ENCODE measurements at places on chromosomes 4 and X.

GRCh38 chrX:111868726-111869638 is 7.0 kb upstream of the TRPC5OS start:
- H3K4me1 ChIP-seq = no peaks in the 10 kb centered on the region
- H3K27me3 ChIP-seq = no peaks in the 10 kb centered on the region
- H3K36me3 ChIP-seq = no peaks in the 10 kb centered on the region
- H3K4me3 ChIP-seq = no peak overlapping the region
- H3K27ac ChIP-seq = no peak overlapping the region
- DNase-seq = no peak

GRCh38 chr4:19187691-19188090 is 1064.0 kb upstream of the SLIT2 start:
- no peak overlapping the region for H3K27ac ChIP-seq
- DNase-seq = no peak

DNA sequence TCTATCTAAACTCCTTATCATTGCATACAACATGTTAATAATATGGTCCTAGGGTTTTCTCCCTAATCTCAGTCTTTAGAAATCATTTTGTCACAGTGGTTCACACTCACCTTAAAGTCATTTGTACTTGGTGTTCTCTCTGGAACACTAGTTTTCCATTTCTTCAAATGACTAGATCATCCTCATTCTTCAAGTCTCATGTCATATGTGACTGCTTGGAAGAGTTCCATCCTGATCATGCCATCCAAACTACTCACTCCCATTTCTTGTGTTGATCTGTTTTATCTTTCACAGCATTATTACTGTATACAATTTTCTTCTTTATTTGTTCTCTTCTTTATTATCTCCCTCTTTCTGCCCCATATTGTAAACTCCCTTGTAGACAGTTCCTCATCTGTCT is 66.5 kb downstream of the HTR2C start:
- H3K4me1 ChIP-seq = no peaks in the 10 kb centered on the region
- H3K36me3 ChIP-seq = no peaks in the 10 kb centered on the region
- DNase-seq = no peak
- no peak overlapping the region for H3K4me3 ChIP-seq
- no peak overlapping the region for H3K27ac ChIP-seq

DNA sequence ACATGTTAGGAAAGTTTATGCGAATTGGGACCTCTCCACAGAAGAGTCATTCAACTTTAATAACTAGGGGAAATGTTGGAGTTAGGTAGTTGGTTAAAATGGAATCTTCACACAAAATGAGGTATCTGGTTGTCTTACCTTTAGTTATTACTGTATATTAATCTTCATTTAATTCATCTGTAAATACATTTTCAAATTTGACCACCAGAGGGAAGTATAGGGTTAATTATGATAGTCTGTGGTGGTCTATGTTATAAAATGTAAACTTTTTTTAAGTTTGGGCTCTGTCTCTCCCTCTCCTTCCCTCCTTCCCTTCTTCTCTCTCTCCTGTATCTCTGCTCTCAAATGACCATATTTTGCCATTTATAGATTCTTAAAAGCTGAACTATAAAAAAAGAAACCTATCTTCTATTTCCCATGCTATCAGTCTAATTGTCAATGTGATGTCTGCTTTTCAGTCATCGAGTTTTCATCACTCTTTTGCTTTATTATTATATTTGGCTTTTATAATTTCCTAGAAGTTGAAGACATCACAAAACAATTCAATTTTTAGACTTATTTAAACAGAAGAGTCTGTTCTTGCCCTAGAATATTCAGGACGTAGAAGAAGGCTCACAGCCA is 49.8 kb downstream of the TMEM144 start:
- H3K4me3 ChIP-seq = no peak overlapping the region
- no peak for DNase-seq
- no peaks in the 10 kb centered on the region for H3K4me1 ChIP-seq
- H3K27ac ChIP-seq = no peak overlapping the region

DNA sequence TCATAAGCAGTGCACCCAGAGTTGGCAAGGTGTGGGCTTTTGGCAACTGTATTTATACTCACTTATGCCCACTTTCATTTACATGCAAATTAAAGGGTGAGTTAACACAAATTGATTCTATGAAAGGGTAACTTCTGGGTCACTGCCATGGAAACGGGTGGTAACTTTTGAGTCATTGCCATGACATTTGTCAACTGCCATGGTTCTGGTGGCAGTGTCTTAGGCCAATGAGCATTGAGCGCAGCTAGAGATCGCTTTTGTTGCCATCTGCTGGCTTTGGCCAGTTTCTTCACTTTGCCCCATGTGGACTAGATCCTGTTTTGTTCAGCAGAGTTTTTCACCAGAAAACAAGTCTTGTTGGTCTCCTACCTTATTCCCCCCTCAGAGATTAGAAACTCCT is 170.8 kb upstream of the NUDT6 start:
- H3K4me3 ChIP-seq = no peak overlapping the region
- H3K27ac ChIP-seq = no peak overlapping the region
- DNase-seq = no peak
- H3K27me3 ChIP-seq = no peaks in the 10 kb centered on the region
- no peaks in the 10 kb centered on the region for H3K4me1 ChIP-seq

DNA sequence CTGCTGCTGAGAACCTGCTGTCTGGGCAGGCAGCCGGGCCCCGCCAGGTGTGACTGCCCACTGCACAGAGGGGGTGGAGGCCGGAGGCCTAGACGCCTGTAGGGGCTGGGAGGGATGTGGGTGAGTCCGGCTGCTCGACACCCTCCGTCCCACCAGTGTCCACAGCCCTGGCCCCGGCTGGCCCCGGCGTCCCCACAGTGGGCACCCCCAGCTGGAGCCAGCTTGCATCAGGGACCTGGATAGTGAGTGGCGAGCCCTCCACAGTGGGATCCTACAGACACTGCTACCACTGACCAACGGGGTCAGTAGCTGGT is 34.7 kb upstream of the SPON2 start:
- peaks cover 16% of the 10 kb centered on the region for H3K36me3 ChIP-seq
- no peak overlapping the region for H3K4me3 ChIP-seq
- H3K27ac ChIP-seq = no peak overlapping the region
- no peaks in the 10 kb centered on the region for H3K4me1 ChIP-seq

- no peak for DNase-seq
- no peaks in the 10 kb centered on the region for H3K36me3 ChIP-seq
- H3K4me3 ChIP-seq = no peak overlapping the region
- no peak overlapping the region for H3K27ac ChIP-seq
- H3K4me1 ChIP-seq = no peaks in the 10 kb centered on the region
- H3K27me3 ChIP-seq = no peaks in the 10 kb centered on the region
These were observed 113.0 kb downstream of the EGF start for GRCh38 chr4:110025718-110026117.

GRCh38 chrX:54798137-54798536 is at the start of gene ITIH6:
ITIH6 (minus strand) TSS chrX:54798255; CDS start chrX:54798210, 45 bp downstream.
- H3K27me3 ChIP-seq = no peaks in the 10 kb centered on the region
- H3K36me3 ChIP-seq = no peaks in the 10 kb centered on the region
- no peaks in the 10 kb centered on the region for H3K4me1 ChIP-seq
- H3K4me3 ChIP-seq = no peak within 1 kb of the TSS
- H3K27ac ChIP-seq = no peak within 1 kb of the TSS

GRCh38 chrX:40734971-40735324 is 394 bp downstream of the MED14 start:
- H3K27me3 ChIP-seq = no peaks in the 10 kb centered on the region
- no peak overlapping the region for H3K27ac ChIP-seq
- H3K36me3 ChIP-seq = no peaks in the 10 kb centered on the region
- no peaks in the 10 kb centered on the region for H3K4me1 ChIP-seq
- peak overlapping the region; percentile 94 for H3K4me3 ChIP-seq
- DNase-seq = no peak

GRCh38 chr4:149370785-149371420 is 444.7 kb downstream of the IQCM start:
- no peak overlapping the region for H3K27ac ChIP-seq
- H3K4me1 ChIP-seq = no peaks in the 10 kb centered on the region
- no peaks in the 10 kb centered on the region for H3K27me3 ChIP-seq
- no peak overlapping the region for H3K4me3 ChIP-seq

- H3K27ac ChIP-seq = no peak overlapping the region
- no peaks in the 10 kb centered on the region for H3K4me1 ChIP-seq
- no peak for DNase-seq
- no peaks in the 10 kb centered on the region for H3K36me3 ChIP-seq
These were observed 106.3 kb downstream of the LINC00632 start for GRCh38 chrX:140815868-140816267.

DNA sequence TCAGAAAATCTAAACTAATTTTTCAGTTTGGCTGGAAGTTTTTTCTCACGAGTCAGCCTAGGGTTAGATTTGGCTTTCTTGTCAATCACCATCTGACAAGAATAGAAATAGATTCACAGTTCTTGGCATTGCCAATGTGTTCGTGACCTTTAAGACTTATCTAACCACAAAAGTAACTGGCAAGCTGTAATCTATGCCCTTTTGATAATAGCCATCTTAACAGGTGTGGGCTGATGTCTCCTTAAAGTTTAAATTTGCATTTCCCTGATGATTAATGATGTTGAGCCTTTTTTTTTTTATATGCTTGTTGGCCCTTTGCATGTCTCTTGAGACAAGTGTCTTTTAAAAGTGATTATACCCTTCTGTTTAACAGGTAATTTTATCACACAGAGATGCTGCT is 460.3 kb upstream of the PRKX start:
- H3K36me3 ChIP-seq = no peaks in the 10 kb centered on the region
- no peak for DNase-seq
- H3K4me3 ChIP-seq = no peak overlapping the region
- H3K27ac ChIP-seq = no peak overlapping the region
- no peaks in the 10 kb centered on the region for H3K4me1 ChIP-seq

GRCh38 chrX:29348288-29348687 is 761.0 kb downstream of the IL1RAPL1 start:
- no peaks in the 10 kb centered on the region for H3K36me3 ChIP-seq
- no peaks in the 10 kb centered on the region for H3K27me3 ChIP-seq
- no peak for DNase-seq
- no peak overlapping the region for H3K27ac ChIP-seq
- no peak overlapping the region for H3K4me3 ChIP-seq
- H3K4me1 ChIP-seq = no peaks in the 10 kb centered on the region

DNA sequence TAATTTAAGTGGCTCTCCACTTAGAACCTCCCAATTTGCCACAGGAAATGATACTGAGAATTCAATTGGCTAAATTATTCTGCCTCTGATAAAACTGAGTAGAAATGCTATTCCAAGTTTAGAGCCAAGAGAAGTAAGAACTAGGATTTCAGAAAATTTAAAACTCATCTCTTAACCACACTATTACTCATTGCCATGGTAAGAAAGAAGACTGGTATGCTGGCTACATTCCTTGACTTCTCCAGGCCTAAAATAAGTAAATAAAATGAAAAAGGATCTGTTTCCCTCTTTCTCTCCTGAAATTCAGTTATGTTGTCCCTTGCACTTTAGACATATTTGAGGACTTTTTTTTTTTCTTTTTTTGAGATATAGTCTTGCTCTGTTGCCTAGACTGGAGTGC is 23.3 kb downstream of the ZNF280C start:
- DNase-seq = no peak
- H3K27me3 ChIP-seq = no peaks in the 10 kb centered on the region
- H3K27ac ChIP-seq = no peak overlapping the region
- H3K4me3 ChIP-seq = no peak overlapping the region
- no peaks in the 10 kb centered on the region for H3K4me1 ChIP-seq
- no peaks in the 10 kb centered on the region for H3K36me3 ChIP-seq

GRCh38 chrX:63402106-63402505 is 51.0 kb upstream of the SPIN4 start:
- no peak for DNase-seq
- no peak overlapping the region for H3K27ac ChIP-seq
- H3K36me3 ChIP-seq = no peaks in the 10 kb centered on the region
- H3K27me3 ChIP-seq = no peaks in the 10 kb centered on the region
- H3K4me3 ChIP-seq = no peak overlapping the region
- H3K4me1 ChIP-seq = no peaks in the 10 kb centered on the region

DNA sequence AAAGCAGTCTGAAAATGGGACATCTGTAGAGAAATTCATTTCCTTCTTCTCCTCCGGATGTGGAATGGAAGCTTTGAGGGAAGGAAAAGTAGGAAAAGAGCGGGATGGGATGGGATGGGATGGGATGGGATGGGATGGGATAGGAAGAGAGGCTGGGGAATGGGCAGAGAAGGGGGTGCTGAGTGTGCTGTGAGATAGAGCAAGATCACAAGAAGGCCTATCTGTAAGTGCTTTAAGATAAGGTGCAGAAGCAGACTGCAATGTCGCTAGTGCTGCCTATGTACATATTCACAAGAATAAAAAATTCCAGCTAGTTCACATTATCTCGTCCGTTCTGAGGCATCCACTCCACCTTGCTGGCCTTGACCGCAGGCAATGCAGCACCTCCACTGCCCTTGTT is 86.2 kb downstream of the IRF2 start:
- no peak overlapping the region for H3K4me3 ChIP-seq
- H3K27me3 ChIP-seq = no peaks in the 10 kb centered on the region
- peaks cover 21% of the 10 kb centered on the region for H3K4me1 ChIP-seq
- H3K27ac ChIP-seq = no peak overlapping the region
- no peaks in the 10 kb centered on the region for H3K36me3 ChIP-seq
- DNase-seq = no peak

- no peaks in the 10 kb centered on the region for H3K36me3 ChIP-seq
- no peak overlapping the region for H3K27ac ChIP-seq
- H3K4me1 ChIP-seq = no peaks in the 10 kb centered on the region
- H3K27me3 ChIP-seq = no peaks in the 10 kb centered on the region
These were observed 60.9 kb upstream of the IBSP start for GRCh38 chr4:87738483-87738882.

DNA sequence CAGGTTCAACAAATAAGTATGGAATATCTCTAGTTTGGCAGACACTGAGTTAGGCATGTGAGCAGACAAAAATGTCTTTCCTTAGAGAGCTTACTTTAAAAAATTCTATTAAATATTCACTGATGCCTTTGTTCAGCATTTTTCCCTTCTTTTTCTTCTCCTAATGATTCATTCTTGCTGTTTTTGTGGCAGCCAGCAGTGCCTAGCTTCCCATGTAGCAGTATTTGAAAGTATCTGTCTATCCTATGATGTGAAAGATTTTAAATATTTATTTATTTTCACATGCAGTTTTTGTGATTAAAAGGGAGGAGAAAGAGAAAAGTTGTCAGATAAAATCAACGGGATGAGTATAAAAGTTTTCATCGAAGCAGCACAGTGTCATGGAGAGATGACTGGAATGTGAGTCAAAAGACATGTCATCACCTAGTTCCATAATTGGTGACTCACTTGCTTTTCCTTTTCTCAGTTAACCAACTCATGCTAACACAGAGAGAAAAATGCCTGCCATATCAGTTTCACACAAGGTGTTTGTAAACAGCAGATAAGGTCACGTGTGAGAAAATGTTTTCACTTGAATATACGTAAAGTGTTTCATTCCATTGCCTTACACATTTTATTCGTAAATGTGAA is 69.8 kb downstream of the BMPR1B start:
- H3K4me1 ChIP-seq = no peaks in the 10 kb centered on the region
- H3K27ac ChIP-seq = no peak overlapping the region
- H3K27me3 ChIP-seq = no peaks in the 10 kb centered on the region
- H3K4me3 ChIP-seq = no peak overlapping the region
- DNase-seq = no peak

GRCh38 chr4:40299811-40300292 is 35.3 kb upstream of the CHRNA9 start:
- no peak for DNase-seq
- no peaks in the 10 kb centered on the region for H3K36me3 ChIP-seq
- H3K4me3 ChIP-seq = no peak overlapping the region
- H3K27me3 ChIP-seq = no peaks in the 10 kb centered on the region

GRCh38 chr4:83677656-83678055 is 141.7 kb downstream of the GPAT3 start:
- H3K4me1 ChIP-seq = no peaks in the 10 kb centered on the region
- H3K36me3 ChIP-seq = no peaks in the 10 kb centered on the region
- H3K4me3 ChIP-seq = no peak overlapping the region
- DNase-seq = no peak

All from iPS DF 6.9 (cell line).